ENCODE measurements at places on chromosomes 2 and 18.

GRCh38 chr2:120820263-120820952, 84.7 kb downstream of the GLI2 start:
- no peak for DNase-seq

DNA sequence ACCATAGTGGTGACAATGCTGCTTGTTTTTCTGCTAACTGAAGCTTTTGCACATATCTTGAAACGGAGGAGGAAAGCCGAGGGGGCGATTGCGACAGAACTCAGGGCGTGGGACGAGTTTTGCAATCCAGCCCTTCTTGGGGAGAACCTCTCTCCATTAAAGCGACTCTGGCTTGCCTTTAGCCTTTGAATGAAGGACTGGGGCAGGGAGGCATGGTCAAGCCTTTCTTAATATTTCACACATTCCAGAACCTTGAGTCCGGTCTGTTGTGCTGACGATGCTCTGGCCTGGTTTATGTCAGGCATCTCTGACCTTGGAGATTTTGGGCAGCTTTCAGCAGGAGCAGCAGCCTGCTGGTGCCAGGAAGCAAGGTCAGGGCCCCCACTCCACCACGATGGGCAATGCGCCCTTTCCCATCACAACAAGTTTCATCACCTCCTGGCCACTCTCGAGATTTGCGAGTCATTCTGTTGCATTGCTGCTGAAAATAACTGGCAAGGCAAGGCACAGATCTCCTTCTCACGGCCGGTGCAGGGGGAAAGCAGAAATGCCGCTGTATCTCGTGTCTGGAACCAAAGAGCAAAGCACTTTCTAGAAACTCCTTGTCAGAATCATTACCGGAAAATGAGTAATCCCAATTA, 10.8 kb downstream of the EMILIN2 start:
- no peak for DNase-seq

- DNase-seq = no peak
These were observed 891.3 kb upstream of the SLC39A10 start for GRCh38 chr2:194765723-194766122.

DNA sequence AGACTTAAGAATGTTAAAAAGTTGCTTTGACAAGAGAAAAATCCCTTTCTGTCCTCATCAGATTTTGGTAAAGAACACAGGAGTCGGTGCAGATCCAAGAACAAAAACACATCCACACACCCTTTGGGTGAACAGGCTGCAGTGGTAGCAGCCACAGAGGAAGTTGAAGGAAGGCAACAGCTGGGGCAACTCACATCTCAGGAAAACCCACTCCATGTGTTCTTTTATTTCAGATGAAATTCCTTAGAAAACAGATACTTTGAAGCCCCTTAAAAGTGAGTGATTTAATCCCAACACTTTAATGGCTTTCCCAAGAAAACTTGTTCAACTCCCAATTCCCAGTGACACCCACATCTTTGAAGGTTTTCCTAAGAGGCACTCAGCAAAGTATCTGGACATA, 271.3 kb downstream of the ICOS start:
- DNase-seq = no peak

DNA sequence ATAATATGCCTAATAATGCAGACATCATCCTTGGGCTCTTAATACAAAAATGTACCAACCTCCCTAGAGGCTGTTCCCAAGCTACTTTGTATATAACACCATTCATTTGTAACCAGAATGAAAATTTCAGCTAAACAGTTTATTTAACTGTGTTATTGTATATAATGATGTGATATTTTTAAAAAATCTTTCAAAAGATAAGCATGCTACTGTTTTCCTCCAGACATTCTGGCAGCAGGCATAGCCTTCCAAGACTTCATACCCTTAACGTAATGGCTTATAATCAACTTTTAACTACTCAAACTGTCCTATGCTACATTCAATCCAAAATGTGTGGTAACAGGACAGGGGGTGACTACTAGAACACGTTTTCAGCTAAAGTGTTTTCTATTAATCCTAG, 21.2 kb downstream of the CFAP221 start:
- DNase-seq = no peak

- DNase-seq = no peak
These were observed 1628.0 kb upstream of the PIK3C3 start for GRCh38 chr18:40326985-40327384.
